ENCODE measurements at places on chromosomes 1 and 21.

DNA sequence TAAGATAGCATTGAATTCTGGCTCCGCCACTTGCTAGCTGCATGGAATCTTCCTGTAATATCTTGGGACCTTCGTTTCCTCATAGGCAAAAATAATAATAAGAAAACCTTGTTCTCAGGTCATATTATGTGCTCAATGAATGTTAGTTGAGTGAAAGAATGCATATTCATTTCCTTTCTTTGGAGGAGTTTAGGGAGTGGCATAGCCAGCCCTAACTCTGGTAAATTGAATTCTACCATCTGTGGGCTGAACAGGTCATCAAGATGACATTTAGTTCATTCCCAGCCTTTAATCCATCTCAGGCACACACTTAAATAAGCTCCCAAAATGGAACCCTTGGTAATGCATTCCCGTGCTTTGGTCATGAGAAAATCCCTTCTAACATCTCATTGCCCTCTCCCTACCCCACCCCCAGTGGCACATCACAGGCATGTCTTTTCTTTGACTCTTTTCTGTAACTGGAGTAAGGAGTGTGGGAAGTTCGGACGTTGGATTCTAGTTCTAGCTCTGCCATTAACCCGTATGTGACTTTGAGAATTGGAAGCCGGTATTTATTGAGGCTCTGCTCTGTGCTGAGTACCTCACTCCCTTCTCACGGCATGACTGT is 13.2 kb upstream of the MYOG start:
- no peak for DNase-seq

DNA sequence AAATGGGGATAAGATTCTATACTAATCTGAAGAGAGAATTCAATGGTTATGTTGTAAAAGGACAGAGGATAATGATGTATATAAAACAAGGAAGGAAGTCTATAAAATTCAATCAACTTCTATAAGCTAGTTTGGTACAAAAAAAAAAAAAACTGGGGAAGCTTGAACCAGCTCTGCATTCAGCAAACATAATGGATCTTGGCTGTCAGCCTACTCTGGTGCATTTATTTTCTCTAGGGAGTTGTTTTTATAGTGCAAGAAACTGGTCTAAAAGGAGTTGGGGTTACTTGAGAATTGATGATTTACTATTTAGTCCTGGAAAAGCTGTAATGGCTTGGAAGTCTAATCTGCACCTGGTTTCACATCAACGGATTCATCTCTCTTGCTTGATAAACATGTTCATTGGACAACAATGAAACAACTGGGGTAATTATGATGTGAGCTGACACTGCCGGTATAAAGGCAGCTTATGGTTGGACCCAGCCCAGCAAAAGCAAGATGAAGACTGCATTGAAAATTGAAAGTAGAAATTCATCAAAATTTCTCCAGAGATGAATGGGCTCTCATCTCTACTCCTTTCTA is 199.4 kb upstream of the NRIP1 start:
- DNase-seq, result no peak

DNA sequence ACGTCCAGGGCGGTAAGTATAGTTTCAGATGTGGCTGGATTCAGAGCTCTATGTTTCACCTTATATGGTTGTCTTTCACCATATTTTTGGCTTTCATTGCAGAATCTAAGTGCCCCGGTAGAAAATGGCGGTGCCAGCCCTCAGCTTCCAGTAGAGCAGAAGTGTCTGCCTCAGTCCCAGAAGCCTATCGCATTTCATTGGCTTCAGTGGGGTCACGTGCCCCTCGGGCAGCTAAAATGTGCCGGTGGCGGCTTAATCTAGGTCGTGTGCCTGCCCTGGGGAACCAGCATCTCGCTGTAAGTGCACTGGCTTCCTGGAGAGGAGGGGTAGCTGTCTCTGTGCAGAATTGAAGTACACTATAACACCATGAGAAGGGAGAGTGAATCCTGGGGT is 107.4 kb upstream of the MAGI3 start:
- no peak for DNase-seq

DNA sequence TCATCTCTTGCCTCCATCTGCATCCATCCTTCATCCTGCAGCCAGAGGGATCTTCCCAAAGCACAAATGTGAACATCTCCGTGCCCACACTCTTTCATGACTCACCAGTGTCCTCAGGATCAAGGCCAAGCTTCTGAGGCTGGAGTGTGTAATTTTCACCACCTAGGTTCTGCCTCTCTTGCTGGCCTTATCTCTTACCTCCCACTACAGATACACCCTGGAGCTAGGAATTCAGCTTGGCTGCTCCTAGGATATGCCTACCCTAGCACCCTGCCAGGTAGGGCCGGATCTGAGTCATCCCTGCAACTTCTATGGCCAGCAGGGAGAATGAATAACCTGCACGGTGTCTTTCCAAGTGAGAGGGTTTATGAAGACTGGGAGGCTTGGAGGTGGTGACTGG is 208.7 kb upstream of the CSF3R start:
- DNase-seq, result no peak

DNA sequence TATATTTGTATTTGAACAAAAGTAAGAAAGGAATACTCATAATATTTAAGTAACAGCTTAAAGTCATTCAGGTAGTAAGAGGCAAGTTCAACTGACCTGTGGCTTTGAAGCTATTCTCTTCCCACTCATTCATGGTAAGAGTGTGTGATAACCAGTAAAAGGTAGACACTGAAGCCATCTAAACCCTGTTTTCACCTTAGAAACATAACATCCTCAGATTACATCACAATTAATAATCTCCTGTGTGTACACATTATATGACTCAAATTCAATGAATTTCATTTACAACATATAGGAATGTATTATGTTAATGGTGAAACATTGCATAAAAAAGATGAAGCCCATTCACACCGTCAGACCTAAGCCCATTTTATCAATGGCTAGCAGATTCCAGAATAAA is 364.8 kb upstream of the SNX7 start:
- no peak for DNase-seq

DNA sequence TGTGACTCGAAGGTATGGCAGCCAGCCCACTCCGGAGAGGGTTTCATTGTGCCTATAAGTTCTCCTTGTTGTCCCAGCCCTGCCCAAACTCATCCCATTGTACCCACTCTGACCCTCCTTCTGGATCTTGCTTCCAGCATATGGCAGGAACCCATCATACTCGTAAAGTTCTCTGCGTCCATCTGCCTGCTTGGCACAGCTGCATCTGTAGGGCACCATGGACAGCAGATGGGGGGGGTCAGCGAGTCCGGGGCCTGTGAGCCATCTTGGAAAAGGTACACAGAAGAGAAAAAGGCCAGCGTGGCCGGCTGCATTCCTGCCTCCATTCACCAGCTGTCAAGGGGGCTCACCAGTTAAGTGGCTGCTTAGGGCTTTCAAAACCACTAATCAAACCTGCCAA is 94.9 kb upstream of the IGSF21 start:
- DNase-seq, result no peak

GRCh38 chr1:89990976-89991831 is 3.7 kb upstream of the ZNF326 start:
- no peak for DNase-seq

GRCh38 chr21:14850394-14850793 is 214.4 kb downstream of the NRIP1 start:
- no peak for DNase-seq

DNA sequence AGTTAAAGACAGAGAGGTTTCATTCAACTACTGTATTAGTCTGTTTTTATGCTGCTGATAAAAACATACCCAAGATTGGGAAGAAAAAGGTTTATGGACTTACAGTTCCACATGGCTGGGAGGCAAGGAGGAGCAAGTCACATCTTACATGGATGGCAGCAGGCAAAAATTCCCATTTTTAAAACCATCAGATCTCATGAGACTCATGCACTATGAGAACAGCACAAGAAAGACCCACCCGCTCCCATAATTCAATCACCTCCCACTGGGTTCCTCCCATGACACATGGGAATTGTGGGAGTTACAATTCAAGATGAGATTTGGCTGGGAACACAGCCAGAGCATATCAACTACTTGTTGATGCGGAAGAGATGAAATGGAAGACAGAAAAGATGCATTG is 9.2 kb downstream of the GPR161 start:
- no peak for DNase-seq

DNA sequence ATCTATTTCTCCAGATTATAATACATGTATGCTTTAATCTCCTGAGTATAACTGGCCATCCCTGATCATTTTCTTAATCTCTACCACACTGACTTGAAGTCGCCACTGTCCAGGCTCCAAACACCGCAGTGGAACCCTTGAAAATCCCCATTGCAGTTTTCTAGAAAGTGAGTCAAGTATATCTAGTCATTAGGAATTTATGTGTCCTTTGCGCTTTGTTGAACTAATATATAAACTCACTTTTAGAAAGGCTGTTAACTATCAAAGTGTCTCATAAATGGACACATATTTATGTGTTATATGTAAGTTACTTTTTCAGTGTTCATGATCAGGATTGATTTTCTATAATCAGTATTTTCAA is 211.5 kb downstream of the PATJ start:
- no peak for DNase-seq

- DNase-seq, result no peak
Observed at GRCh38 chr1:74773582-74773981, 40.6 kb downstream of the TYW3 start.

DNA sequence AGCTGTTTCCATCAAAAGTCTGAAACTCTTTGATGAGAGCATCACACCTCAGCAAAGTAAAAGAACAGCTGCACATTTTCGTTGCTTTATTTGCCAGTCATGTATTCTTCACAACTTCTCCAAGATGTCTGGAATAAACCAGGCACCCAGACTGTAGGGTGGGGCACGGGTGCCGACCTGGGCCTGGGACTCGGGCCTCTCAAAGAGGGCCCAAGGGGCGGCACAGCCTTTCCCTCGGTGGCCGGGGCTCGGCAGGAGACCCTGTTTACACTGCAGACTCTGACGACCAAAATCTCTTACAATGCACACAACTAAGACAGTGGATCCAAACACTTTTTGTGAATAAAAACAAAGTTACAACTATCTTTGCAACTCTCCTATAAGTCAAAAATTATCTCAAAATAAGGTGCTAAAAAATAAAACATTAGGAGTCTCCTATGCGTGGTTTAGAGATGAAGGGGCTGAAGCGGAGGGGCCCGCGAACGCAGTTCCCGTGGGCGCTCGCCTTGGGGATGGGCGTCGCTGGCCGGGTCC is 696 bp downstream of the LSS start:
- DNase-seq, result peak; percentile 3

GRCh38 chr1:28097100-28097472 is 8.7 kb upstream of the EYA3 start:
- DNase-seq, result no peak

- no peak for DNase-seq
Observed at GRCh38 chr1:230303069-230303468, 123.1 kb downstream of the PGBD5 start.

DNA sequence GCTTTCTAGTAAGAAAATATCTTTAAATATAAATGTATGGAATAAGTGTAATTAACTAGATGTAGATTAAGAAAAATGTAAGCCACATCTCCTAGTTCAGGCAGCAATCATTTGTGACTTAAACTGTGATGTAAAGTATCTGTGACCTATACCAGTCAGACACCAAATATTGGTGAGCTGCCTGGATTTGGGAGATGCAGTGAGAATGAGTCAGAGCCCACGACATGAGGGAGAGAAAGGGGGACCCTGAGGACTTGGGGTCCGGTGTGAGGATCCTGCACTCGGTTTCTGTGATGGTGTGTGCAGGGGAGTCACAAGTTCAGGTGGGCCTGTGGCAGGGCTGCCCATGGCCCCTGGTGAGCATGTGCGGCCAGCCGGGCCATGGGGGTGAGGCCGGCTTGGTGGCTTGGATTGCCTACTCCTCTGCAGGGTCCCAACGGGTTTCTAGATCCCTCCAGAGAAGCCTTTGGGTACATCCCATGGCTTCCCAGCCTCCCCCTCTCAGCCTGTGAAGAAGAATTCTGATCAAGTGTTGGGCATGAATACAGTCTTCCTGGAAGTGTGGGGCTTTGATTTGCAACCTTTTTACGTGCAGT is 19.0 kb upstream of the ABCG1 start:
- no peak for DNase-seq

- peak; percentile 1 for DNase-seq
Observed at GRCh38 chr1:174262349-174263241, 103.3 kb downstream of the RABGAP1L start.

DNA sequence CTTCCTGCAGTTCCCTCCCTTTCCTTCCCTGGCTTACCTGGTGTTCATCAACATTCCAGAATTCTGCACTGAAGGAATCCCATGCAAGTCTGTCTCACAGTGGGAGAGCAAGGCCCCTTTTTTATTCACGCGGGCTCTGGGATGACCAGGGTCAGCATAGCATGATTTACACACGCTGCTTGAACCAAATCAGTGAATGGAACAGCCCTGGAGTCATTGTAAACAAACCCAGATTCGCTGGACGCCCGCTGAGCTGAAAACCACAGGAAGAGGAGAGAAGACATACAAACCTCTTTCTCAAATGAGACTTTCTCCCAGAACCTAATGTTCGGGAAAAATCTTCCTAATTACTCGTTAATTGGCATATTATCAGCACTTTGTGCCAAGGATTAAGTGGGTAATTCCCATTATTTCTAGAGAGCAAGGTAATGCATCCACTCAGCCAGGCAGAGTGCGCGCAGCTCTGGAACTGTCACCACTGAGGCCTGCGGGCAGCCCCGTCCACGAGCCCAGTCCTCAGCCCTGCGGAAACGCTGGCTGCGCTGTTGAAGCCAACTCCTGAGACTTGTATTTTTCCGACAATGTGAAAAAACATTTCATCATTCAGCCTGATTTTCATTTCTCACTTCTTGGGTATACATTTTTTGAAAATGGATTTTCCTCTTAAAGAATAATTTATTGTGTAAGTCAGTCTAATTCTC is 140.0 kb downstream of the ETS2 start:
- no peak for DNase-seq

DNA sequence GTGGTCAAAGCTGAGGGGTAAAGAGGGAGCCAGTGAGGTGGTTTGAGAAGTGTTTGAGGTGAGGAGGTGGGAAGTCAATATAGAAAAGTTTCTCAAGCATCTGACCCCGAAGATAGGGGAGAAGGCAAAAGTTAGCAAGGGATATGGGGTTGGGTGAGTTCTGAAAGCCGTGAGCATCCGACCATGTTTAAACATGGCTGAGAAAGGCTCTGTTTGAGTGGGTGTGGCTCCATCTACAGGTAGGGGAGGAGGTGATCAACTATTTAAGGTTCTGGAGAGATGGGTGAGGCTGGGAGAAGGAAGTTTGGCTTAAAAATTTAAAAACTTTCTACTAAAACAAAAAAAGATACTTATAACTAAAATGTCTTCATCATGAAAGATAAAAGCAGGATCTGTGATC is 273.8 kb downstream of the KCNJ6 start:
- peak; percentile 18 for DNase-seq

DNA sequence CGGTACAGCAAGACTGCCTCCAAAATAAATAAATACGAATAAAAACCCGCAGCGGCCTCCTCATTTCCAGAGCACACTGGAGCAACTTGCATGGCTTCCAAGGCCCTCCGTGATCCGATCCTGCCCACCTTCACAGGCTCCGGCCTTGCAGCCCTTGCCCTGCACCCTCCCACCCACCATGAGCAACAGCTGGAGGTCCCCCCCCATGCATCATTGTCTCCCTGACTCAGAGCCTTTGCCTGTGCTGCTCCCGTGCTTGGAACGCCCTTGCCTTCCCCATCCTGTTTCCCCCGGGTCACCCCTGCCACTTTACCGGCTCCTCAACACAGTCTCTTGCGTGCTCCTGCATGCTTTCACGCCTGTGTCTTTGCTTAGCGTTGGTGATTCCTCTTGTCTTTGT is 71.0 kb upstream of the ANGPTL1 start:
- DNase-seq, result no peak

GRCh38 chr1:54355931-54356679 is 50.1 kb downstream of the SSBP3 start:
- no peak for DNase-seq

Data from central memory CD4-positive, alpha-beta T cell (primary cell).